ENCODE measurements at places on chromosomes 5 and 9.

- no peak for DNase-seq
Measured at GRCh38 chr5:3844266-3844665, 248.6 kb downstream of the IRX1 start.

DNA sequence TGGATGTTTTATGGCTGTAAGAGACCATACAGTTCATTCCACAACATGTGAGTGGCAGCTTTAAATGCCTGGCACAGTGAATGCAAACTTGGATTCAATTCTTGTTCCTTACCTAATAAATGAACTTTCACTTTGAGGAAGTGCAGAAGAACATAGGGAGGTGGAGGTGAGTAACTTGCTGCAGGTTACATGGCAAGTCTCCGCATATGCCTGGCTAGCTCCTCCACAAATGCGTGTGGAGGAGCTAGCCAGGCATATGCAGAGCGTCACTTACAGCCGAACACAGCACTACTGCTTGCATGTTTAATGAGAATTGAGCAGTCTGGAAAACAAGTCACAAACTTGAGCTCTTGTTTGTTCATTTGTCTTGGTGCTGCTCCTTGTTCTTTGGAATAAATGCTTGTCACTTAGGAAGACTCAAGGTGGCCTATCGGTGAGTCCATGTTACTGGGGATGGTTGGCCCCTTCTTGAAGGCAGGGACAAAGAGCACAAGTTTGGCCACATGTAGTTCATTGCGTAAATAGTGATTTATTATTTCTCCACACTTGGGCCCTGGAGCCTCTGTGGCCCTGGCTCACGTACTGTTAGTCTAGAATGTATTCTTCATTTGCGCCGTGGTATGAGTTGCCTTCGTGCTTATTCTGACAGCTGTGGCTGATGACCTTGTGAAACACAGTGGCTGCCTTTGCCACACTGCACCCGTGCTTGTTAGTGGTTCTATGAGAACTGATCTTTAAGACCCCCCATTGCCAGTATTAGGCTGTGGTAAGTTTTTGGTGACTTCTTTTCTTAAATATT, 3.1 kb downstream of the ISOC1 start:
- no peak for DNase-seq

GRCh38 chr5:33929925-33930690, 6.1 kb upstream of the RXFP3 start:
- DNase-seq: no peak

GRCh38 chr5:41263335-41263734, 50.0 kb upstream of the C6 start:
- no peak for DNase-seq

GRCh38 chr5:157172403-157172802, 6.3 kb upstream of the GARIN3 start:
- DNase-seq: peak; percentile 79

- DNase-seq: no peak
Measured at GRCh38 chr9:1201262-1201661, 151.1 kb downstream of the DMRT2 start.

DNA sequence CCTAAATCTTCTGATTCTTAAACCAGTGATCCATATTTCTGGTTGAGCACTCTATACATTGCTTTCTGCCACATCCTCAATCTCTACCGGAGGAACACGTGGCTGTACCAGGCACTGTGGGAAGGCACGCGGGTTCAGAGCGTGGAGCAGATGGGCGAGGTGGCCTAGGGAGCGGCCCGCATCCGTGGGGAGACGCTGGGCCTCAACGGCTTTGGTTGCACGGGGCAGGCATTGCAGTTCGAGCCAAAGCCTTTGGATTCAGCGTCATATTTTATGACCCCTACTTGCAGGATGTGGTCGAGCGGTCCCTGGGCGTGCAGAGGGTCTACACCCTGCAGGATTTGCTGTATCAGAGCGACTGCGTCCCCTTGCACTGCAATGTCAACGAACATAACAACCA, 197.2 kb upstream of the RGMB start:
- DNase-seq: no peak

DNA sequence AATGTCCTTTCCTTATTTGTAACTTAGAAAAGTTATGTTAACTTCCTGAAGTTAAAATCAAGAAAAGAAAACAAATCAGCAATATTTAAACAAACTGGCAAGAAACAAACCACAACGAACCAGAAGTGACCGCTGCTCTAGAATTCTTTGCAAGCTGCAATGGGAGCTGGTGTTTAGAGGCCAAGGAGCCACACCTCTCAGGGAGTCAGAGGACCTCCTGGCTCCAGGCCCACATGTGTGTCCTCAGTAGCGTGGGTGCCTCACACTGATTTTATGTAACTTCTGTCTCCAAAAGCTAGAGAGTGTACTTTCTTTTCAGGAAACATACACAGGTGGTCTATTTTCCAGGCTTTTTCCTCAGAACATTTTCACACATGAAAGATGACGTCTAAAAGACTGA, 100.4 kb downstream of the IRX2 start:
- no peak for DNase-seq

- no peak for DNase-seq
Measured at GRCh38 chr5:34656700-34657273, 659 bp downstream of the RAI14 start.

DNA sequence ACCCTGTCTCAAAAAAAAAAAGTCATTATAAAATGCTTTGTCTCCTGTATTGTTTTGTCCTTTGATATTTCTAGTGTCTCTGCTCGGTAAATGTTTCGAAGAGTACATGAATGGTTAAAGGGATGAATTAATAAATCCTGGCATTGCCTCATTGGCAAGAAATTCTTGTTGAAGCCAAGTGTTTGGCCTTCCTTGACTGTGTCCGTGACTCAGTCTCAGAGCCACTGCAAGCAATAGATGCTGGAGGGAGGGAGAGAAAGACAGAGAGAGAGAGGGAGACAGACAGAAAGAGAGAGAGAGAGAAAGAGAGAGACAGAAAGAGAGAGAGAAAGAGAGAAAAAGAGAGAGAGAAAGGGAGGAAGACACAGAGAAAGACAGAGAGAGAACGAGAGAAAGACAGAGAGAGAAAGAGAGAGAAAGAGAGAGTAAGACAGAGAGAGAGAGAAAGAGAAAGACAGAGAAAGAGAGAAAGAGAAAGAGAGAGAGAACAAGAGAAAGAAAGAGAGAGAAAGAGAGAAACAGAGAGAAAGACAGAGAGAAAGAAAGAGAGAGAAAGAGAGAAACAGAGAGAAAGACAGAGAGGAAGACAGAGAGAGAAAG, 72.5 kb upstream of the RXRA start:
- no peak for DNase-seq

DNA sequence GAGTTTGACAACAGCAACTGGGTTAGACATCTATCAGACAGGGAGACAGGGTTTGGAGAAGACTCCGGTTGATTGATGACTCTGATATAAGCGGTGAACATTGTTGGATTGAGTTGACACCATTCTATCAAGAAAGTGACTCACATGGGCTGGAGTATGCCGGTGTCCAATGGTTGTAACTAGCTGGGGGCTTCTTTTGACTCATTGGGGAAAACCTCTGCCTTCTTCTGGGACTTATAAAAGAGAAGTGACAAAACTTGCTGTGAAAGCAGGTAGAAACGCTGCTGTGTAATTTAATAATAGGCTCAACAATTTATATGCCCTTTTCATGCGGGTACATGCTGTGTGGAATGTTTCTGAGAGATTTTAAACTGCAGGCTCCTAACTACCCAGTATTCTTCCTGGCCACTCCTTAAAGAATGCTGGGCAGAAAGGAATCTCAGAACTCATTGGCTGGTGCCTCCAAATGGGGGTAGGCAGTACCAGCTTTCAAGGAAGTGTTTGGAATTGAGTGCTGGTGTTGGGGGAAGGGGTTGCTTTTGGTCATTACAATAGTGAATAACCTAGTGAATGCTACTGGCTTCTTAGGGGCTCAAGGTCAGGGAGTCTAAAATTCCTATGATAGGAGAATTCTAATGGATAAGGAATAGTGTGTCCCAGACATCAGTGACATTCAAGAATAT, 43.9 kb downstream of the FYB1 start:
- DNase-seq: peak; percentile 43

DNA sequence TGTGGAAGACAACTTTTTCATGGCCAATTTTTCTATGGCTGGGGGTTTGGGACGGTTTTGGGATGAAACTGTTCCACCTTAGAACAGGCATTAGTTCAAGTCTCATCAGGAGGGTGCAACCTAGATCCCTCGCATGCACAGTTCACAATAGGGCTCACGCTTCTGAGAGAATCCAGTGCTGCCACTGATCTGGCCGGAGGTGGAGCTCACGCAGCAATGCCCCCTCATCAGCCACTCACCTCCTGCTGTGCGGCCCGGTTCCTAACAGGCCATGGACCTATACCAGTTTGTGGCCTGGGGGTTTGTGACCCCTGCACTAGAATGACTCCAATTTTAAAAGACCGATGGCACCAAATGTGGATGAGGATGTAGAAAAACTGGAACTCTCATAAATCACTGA, 127.2 kb upstream of the IER5L start:
- no peak for DNase-seq

GRCh38 chr9:137465720-137466388, 6.7 kb upstream of the NSMF start:
- no peak for DNase-seq

GRCh38 chr5:4700871-4701270, 439.3 kb upstream of the ADAMTS16 start:
- no peak for DNase-seq

- DNase-seq: no peak
Measured at GRCh38 chr5:15968993-15969392, 210.6 kb downstream of the MARCHF11 start.

DNA sequence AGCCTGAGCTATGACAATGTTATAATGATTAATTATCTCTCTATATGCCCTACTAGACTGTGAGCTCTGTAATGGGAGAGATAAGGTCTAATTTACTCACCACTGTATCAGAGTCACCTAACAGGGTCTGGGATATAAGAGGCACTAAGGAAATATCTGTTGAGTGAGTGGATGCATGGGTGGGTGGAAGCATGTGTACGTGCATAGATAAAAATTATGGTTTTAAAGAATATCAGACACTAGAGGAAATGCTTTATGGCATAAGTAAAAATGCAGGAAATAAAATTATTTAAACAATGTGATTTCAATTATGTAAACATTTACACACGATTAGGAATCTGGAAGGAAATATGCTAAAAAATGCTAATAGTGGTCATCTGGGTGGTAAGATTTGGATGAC, 137.8 kb downstream of the SPOCK1 start:
- no peak for DNase-seq

DNA sequence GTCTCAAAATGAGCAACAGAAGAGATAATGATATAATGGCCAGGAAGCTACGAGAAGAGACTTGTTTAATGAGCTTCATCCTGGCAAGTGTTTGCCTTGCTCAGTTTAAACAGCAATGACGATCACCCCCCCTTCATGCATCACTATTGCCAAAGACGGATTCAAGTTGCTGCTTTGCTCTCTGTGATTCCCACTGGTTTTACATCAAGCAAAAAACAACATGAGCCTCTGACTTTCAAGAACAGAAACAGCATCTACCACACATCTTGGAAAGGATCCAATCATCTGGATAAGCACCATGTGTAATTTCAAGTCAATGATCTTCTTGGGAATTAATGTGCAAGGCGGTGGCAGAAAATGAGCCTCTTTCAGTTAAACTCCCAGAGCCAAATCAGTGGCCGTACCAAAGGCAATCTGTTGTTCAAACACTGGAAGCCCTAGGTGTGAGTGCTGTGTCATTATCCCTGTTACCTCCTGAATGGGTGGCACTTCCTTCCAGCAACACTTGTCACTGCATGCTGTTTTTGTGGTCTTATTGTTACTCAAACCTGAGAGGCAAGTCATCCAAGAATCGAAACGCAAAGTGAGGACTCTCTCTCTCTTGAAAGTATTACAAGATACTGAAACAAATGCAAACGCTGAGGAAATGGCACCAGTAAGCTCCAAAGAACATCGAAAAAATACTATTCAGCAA, 72.8 kb downstream of the MED27 start:
- DNase-seq: no peak

GRCh38 chr5:176420972-176421544, 4.7 kb upstream of the CLTB start:
- no peak for DNase-seq

DNA sequence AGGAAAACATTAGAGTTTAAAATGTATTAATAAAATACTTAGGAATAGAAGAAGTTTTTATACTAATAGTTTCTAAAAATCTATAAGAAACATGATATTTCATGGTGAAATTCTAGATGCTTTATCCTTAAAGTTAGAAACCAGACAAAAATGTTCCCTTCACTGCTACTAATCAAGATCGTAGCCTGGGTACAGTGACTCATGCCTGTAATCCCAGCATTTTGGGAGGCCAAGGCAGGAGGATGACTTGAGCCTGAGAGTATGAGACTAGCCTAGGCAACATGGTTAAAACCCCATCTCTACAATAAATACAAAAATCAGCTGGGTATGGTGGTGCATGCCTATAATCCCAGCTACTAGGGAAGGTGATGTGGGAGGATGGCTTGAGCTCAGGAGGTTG, 30.4 kb upstream of the KLF9 start:
- DNase-seq: no peak

DNA sequence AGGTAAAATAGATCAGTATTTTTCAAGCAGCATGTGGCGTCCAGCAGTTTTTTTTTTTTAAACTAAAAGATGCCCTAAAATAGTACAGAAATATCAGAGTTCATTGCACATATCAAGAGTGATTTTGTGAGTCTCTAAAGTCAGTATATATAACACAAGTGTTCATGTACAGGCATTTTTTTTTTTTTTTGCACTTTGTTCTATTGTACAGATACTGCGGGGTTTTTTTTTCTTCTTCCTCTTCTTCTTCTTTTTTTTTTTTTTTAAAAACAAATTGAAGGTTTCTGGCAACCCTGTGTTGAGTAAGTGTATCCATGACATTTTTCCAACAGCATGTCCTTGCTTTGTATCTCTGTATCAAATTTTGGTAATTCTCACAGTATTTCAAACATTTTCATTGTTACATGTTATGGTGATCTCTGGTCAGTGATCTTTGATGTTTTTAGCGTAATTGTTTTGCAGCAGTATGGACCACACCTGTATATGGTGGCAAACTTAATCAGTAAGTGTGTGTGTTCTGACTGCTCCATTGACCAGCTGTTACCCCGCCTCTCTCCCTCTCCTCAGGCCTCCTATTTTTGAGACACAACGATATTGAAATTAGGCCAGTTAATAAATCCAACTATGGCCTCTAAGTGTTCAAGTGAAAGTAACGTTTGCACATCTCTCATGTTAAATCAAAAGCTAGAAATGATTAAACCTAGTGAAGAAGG, 76.8 kb downstream of the TRIO start:
- DNase-seq: no peak

- DNase-seq: no peak
Measured at GRCh38 chr5:175444905-175445456, 999 bp upstream of the DRD1 start.
